ENCODE measurements at places on chromosomes 7 and 10.

DNA sequence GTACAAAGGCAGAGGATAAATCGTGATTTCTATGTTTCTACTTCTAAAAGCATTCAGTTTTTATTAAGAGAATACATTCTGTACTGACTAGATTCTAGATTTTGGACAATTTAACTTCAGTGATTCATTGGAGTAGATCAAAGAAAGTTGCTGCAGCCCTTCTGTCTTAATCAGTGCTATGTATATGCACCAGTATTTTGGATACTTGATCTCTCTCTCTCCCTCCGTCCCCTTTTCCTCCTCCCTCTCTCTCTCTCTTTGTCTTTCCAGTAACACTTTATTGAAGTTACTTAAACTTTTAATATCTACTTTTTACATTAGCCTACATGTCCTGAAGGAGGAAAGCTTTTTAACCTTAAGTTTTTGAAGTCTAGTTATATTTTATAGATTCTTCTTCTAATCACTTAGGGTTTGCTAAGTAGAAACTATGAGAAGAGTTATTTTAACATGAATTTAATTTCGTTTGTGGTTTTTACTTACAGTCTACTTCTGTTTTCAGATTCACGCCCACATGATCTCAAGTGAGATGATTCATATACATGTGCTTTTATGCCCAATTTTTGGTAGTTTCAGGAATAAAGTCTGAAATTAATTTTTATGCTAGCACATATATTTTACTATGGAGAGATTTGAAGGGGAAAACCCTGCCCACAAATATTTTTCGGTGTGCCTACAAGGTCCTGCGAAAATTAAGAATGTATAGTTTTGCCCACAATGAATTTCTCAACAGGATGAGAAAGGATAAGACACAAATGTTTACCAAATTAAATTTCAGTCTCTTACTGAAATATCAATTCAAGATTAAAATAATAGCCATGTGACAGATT lies 9.1 kb downstream of the MDFIC start:
- no peak for DNase-seq

- DNase-seq = no peak
Observed at GRCh38 chr10:44982496-44982895, 3.9 kb upstream of the DEPP1 start.

GRCh38 chr7:128885370-128886187 lies 22.9 kb downstream of the ATP6V1F start:
- DNase-seq = no peak

GRCh38 chr10:62760401-62760800 lies 44.1 kb upstream of the ADO start:
- no peak for DNase-seq

DNA sequence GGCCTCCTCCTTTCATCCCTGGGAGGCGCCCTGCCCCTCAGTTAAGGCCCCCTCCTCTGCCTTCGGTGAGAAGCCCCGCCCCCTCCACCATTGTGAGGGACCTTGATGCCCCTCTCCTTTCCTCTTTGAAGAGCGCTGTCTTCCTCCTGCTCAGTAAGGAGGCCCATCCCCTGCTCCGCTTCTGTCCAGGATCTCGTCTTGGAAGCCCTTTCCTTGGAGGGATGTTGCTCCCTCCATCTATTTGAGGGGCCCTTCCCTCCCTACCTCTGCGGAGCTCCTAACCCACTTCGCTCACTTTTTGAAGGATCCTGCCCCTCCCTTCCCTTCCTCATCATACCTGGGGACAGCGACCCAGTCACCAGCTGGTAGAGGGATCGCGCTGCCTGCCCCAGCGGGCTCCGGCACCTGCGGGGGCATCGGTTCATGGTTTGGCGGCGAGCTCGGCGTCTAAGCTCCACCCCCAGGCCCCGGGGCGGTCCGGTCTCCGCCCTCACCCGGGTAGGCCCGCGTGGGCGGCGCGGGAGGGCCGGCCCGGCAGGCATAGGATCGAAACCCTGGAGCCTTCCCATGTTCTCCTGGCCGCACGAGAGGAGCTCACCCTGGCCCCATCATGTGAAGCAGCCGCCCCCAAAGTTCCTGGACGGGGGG lies 4.1 kb downstream of the KCNIP2 start:
- no peak for DNase-seq

GRCh38 chr7:137439829-137440825 lies 96.6 kb upstream of the PTN start:
- no peak for DNase-seq

GRCh38 chr10:110619514-110620397 lies 24.4 kb upstream of the RBM20 start:
- no peak for DNase-seq

GRCh38 chr10:62057359-62057758 lies 155.9 kb downstream of the ARID5B start:
- DNase-seq = no peak

GRCh38 chr10:89600041-89600440 lies 45.0 kb downstream of the PANK1 start:
- DNase-seq = no peak

DNA sequence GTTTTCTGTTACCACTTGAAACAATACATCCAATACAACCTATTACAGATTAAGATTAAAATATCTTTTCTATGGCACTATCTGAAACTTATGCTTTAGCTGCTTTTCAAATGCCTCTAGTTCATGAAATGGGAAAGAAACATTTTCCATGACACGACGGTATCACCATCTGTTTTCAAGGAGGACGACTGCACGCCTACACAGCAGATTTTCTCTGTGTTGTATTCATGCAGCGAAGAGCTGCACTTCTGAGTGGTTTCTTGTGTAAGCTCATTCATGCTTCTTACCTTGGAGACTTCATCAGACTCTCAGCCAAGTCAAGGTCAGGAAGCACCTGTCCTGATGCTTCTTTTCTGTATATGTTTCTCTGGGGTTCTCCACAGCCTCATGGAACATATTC lies 179.2 kb downstream of the DYNC1I1 start:
- no peak for DNase-seq

GRCh38 chr7:26398427-26398755 lies 106.7 kb downstream of the SNX10 start:
- DNase-seq = peak; percentile 64

Measured in left renal pelvis (tissue), 4 donors.